ENCODE measurements at places on chromosomes 11 and 22. TPM values are rescaled to one million over a fixed set of nuclear protein-coding genes. Genes with fewer than 3 reads are reported as not detected.

Gene RASSF10
- total RNA-seq, result 2.1 TPM

Gene UQCC3
- total RNA-seq, result 10.8 TPM

Gene NXPE2
- total RNA-seq, result not detected

Gene RFPL3
- not detected for total RNA-seq

Gene DDIAS
- 0.57 TPM for total RNA-seq

Gene KCNQ1OT1
- total RNA-seq, result 0.34 TPM

Gene GUCY1A2
- under 0.01 TPM for total RNA-seq

Gene OR52N4
- not detected for total RNA-seq

Gene MEI1
- total RNA-seq, result 0.07 TPM

Gene KRTAP5-2
- total RNA-seq, result not detected

Gene C11orf42
- total RNA-seq, result not detected

Gene RAB30
- total RNA-seq, result 4.1 TPM

Gene PRG3
- not detected for total RNA-seq

Gene RCOR2
- 1.7 TPM for total RNA-seq

Gene C22orf31
- total RNA-seq, result not detected

Gene MRGPRX4
- total RNA-seq, result not detected

Gene P2RY6
- not detected for total RNA-seq

Gene MS4A6E
- not detected for total RNA-seq

Gene SNX32
- total RNA-seq, result 0.68 TPM

Gene DDX25
- total RNA-seq, result under 0.01 TPM

Gene AGBL2
- 0.78 TPM for total RNA-seq

Gene HBG2
- total RNA-seq, result not detected

Gene FGF19
- total RNA-seq, result not detected

Gene UPB1
- not detected for total RNA-seq

Gene LRRC51
- 3.1 TPM for total RNA-seq

Gene WNT11
- 0.21 TPM for total RNA-seq

Gene CEP126
- total RNA-seq, result 1.0 TPM

Gene RFPL2
- not detected for total RNA-seq

Gene MAPK8IP2
- total RNA-seq, result 1.0 TPM

Gene OPCML
- not detected for total RNA-seq

Gene UBQLNL
- total RNA-seq, result not detected

Gene MUC15
- total RNA-seq, result 1.7 TPM

Gene CLCF1
- total RNA-seq, result 3.2 TPM

Gene CENPM
- 1.2 TPM for total RNA-seq

Gene DENND6B
- 0.68 TPM for total RNA-seq

Gene TMEM191C
- 0.85 TPM for total RNA-seq

Gene OR8D4
- total RNA-seq, result not detected

Gene SLC5A12
- total RNA-seq, result 0.34 TPM

Gene CABP4
- total RNA-seq, result not detected

Gene KDM4E
- total RNA-seq, result not detected

Gene CD3E
- total RNA-seq, result 0.07 TPM

Gene DGCR8
- 36.9 TPM for total RNA-seq

Gene SLC37A2
- 26.7 TPM for total RNA-seq

Gene CD3D
- total RNA-seq, result not detected

Gene CCDC188
- total RNA-seq, result not detected

Gene SLC7A4
- 0.68 TPM for total RNA-seq

Gene MPPED2
- total RNA-seq, result not detected
